T-helper 2 cell treated with Interferon-gamma antibody and Interleukin-4, amounts not matched to agents 5 μg/mL and 100 μg/mL, for 36 hours (primary cell): ENCODE measurements at places on chromosomes 13 and 19.

- no peak for DNase-seq
Observed at GRCh38 chr13:50401049-50401505, 385.8 kb downstream of the KCNRG start.

DNA sequence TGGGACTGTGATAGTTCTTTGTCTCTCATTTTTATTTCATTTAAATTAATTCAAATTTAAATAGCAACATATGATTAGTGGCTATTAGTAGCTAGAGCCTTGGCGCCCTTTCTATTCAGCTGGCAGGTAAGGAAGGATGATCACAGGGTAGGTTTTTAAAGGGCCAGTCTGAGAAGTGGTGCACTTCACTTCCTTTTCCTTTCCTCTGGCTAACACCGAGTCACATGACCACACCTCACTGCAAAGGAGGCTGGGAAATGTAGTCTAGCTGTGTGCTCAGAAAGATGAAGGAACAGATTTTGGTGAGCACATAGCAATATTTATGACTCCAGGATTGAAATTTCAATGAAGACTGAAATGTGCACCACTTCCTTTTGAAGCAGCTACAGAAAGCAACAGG, 128.7 kb downstream of the TSHZ3 start:
- no peak for DNase-seq

GRCh38 chr13:44795176-44795575, 194.1 kb downstream of the NUFIP1 start:
- no peak for DNase-seq

DNA sequence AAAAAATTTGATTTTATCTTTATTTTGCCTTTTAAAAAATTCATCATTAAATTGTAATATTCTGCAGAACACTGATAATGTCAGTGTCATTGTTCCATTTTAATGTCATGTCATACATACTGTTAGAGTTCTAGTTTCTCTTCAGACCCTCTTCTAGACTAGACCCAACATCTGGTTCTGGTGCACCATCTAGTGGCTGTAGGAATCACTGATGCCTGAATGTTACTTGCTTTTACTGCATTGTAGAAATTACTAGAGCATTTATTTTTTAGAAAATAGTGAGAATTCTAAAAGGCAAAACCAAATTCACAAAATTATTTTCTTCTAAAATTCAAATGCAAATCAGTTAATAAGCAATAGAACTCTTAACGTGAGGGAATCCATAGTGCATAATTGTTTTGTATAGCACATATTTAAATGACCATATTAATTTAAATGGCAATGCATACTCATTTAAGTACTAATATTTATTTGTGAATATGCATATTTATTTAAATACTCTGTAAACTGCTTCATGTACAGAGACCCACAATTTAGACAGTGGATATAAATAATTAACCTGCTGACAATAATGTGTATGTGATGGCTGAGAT, 425.7 kb downstream of the KLF12 start:
- no peak for DNase-seq

GRCh38 chr13:74414458-74414857, 280.3 kb upstream of the KLF12 start:
- DNase-seq: no peak

- DNase-seq: no peak
Observed at GRCh38 chr13:90797335-90797734, 550.2 kb upstream of the MIR17HG start.

DNA sequence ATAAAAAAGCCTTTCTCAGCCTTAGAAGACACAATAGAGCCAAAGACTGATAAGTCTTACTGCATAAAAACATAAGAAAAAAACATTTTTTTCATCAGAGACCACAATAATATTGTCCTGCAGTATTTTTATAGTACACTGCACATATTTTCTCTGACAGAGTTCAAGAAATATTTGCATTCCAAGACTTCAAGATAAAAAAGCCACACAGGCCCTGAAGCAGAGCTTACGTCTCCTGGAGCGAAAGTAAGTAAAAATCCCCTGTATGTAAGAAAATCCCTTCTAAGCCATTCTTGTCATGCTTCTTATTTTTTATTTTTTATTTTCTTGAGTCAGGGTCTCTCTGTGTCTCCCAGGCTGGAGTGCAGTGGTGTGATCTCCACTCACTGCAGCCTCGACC, 755.9 kb downstream of the LIG4 start:
- DNase-seq: no peak

DNA sequence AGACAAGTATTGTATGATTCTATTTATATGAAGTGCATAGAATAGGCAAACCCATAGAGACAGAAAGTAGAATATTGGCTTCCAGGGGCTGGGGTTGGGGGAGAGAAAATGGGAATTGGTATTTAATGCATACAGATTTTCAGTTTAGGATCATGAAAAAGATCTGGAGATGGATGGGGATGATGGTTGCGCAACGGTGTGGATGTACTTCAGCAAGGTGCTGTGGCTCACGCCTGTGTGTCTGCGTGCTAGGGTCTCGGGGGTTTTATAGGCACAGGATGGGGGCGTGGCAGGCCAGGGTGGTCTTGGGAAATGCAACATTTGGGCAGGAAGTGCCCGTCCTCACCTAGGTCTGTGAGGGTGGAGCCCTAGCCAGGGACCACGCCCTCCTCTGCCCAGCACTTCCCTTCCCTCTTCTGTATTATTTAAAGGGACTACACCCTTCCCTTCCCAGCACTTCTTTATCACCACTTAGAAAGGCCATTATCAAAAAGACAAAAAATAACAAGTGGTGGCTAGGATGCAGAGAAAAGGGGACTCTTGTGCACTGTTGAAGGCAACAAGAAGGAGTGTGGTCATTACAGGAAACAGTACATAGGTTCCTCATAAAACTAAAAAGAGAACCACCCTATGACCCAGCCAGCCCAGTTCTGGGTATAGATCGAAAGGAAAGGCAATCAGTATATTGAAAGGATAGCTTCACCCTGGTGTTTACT, 29.0 kb downstream of the LILRB4 start:
- DNase-seq: no peak

DNA sequence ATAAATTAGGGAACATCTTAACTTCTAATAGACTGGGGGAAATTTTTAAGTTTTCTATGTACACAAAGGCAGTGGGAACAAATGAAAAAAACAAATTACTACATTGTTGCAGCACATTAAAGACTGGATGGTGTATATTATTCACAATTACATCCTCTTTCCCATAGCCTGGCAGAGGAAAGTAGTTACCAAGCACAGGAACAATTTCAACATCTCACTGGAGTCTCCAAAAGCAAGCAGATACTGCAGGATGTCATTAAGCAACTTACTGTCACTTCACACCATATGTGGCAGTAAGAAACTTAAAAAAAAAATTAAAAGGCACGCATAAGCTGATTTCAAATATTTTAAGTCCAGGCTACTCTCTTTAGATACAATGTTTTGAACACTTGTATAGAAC, 6.4 kb upstream of the EFNB2 start:
- no peak for DNase-seq

DNA sequence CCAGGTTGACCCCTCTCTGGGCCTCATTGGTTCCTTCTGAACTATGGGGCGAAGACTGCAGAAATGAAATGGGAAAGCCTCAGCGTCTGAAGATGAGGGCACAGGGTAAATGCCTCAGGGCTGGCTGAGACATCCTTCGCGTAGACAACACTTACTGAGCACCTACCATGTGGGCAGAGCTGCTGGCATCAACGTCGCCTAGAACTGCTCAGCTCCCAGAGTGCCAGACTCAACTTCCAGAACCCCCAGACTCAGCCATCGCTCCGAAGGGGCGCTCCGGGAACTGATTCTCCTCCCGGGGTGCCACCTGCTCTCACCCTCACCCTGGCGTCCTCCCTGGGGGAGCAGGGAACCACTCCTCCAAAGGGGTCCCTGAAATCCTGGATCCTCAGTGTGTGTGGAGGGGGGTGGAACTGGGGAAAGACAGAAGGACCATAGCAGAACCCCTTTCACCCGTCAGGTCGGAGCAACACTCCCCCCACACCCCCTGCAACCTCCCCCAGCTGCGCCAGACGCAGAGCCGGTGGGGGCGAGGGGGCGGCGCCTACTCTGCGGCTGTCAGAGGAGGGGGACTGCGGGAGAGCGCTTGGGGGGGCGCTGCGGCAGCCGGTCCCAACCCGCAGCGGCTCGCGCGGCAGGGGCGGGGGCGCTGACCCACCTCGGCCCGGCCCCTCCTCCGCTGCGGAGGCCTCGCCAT, 8.2 kb upstream of the NFIC start:
- DNase-seq: no peak

DNA sequence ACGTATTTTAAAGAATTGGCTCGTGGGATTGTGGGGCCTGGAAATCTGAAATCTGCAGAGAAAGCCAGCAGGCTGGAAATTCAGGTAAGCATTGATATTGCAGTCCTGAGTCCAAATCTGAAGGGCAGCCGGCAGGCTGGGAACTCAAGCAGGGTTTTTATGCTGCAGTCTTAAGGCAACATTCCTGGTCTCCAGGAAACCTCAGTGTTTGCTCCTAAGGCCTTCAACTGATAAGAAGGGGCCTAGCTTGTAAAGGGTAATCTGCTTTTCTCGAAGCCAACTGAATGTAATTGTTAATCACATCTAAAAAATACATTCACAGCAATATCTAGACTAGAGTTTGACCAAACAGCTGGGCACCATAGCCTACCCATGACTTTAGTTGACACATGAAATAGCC, 154.4 kb downstream of the EFNB2 start:
- DNase-seq: no peak

- no peak for DNase-seq
Observed at GRCh38 chr13:73058432-73058735, 421 bp upstream of the KLF5 start.

DNA sequence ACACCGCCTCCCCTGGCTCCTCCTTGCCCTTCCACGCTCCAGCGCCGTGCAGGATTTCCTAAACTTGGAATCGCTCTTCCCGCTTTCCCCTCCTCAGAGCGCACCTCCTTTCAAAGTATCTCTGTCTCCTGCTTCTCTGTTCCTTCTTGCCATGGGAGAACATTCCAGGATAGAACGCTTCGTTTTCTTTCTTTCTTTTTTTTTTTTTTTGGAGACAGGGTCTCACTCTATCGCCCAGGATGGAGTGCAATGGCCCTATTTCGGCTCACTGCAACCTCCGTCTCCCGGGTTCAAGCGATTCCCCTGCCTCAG, 574 bp upstream of the XPO4 start:
- DNase-seq: no peak

GRCh38 chr13:110507678-110508381, 53.7 kb downstream of the RAB20 start:
- no peak for DNase-seq

- DNase-seq: no peak
Observed at GRCh38 chr19:52170863-52171320, 529 bp downstream of the ZNF836 start.

DNA sequence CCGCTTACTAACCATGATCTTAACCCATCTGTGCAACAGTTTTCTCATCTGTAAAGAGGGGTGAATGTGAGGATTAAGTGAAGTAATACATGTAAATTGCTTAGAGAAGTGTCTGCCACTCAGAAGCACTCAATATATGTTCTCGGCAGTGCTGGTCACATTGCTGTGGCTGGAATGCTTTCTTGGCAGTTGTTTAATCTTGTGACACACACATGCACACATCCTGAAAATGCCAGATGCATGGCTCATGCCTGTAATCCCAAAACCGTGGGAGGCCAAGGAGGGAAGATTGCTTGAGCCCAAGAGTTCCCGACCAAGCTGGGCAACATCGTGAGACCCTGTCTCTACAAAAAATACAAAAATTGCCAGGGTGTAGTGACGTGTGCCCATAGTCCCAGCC, 4.9 kb upstream of the DMKN start:
- DNase-seq: no peak

- no peak for DNase-seq
Observed at GRCh38 chr19:18464646-18465045, 26.7 kb upstream of the ISYNA1 start.

DNA sequence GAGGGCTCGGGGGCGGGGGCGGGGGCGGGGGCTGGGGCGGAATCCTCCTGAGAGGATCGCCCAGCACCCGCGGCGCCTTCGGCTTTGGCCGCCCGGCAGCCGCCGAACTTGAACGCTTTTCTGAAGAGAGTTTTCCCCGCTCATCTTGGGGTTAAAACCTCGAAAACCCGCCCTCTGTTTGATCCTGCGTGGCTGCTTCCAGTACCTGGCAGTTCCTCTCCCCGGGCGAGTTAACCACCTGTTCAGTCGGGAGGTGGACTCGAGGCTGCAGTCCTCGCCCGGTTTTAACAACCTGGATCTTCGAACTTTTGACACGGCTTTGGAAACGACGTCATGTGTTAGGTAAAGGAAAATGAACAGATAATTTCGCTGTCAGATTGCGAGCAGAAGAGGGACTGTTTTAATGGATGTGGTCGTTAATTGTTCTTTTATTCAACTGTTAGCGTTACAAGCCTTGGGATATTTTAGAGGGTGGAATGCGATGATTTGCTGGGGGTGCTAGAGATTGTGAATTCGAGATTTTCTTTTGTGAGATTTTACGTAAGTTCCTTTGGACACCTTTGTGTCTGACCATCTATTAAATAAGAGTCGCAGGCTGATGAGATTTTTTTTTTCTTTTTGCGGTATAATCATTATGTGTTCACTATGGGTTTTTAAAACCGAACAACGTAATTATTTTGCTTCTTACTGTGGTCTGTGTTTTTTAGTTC, 1.0 kb downstream of the FNDC3A start:
- no peak for DNase-seq

DNA sequence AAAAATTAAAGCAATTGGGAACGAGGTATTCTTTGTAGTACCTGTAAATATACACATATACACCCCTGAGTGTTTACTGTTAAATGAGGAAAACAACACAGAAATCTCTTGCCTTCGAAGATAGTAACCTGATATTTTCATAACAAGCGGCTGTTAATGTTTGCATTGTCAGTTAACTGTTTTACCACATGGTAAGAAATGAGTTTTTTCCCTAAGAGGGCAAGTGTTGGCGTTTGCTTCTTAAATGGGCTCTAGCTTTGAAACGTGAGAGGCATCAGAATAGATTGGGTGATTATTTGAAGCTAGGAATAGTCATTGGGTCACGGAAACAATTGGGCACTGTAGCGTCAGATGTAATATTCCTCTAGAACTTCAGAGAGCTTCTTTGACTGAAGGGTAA, 22.0 kb upstream of the UPF3A start:
- DNase-seq: no peak

- peak; percentile 13 for DNase-seq
Observed at GRCh38 chr19:52689843-52690368, 44.9 kb downstream of the ZNF611 start.

DNA sequence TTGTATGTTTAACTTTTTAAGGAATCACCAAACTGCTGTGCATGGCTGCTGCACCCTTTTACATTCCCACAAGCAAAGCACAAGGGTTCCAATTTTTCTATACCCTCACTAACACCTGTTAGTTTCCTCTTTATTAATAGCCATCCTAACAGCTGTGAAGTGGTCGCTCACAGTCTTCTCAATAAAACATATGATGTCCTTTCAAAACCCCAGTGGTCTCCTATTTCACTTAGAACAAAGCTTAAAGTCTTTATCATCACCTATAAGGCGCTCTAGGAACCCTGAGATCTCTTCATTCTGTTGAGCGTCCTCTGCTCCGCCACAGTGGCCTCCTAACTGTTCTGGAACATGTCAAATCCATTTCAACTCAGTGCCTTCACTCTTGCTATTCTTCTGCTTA, 400.5 kb downstream of the KLF12 start:
- no peak for DNase-seq

DNA sequence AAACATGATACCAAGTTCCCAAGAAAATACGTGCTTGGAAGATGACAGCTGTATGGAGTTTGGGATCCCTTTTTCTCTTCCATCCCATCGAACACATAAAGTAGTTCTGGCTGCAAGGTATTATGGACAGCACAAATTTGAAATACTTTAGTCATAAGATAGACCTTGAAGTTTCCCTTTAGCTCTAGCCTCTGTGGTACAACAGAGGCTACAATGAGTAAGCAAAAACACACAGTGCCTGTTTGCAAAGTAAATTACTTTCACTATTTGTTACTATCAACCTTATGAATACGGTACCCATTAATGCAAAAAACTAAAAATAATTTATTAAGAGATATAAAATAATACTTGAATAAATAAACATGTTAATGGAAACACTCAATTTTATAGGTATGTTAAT, 21.0 kb upstream of the LRCH1 start:
- DNase-seq: no peak
